ENCODE measurements at places on chromosomes 6 and 20.

DNA sequence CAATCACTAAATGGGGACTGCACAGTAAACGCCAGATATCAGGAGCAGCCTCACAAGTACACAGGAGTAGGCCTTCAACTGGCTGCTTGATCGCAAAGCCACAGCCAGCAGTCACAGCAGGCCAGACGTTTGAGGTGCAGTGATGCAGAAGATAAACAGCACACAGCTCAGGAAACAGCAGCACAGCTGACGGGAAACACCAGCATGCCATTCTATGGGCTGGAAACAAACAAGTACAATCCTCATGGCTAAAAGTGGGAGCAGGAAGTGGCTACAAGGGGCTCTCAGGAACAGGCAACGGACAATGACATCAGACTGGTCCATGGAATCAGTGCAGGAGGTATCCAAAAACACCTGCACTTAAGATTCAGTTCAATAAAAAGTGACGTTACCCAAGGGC lies 111.0 kb downstream of the DTNBP1 start:
- peak; percentile 41 for DNase-seq

- DNase-seq = no peak
These were observed 8.4 kb downstream of the FOXS1 start for GRCh38 chr20:31836853-31837608.

- DNase-seq = no peak
These were observed 113.9 kb downstream of the MBOAT1 start for GRCh38 chr6:20098267-20098876.

- no peak for DNase-seq
These were observed 8.7 kb upstream of the PLTP start for GRCh38 chr20:45920462-45921336.

DNA sequence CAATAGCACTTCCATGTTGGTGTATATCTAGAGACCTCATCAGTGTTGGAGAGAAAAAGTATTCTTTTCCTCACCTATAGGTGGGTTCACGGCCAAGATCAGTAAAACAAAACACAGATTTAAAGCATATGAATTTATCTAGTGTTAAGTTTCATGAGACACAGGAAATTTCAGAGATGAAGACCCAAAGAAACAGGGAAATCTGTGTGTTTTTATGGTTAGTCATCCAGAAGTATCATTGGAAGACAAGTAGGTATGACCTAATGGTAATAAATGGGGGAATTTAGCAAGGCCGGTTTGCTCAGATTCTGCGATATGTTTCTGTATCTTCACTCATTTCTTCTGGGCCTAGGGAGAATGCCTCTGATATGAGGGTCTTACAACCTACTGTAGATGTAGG lies 419.6 kb upstream of the MARCKS start:
- DNase-seq = no peak

- DNase-seq = no peak
These were observed 10.4 kb upstream of the NT5DC1 start for GRCh38 chr6:116090251-116090650.

DNA sequence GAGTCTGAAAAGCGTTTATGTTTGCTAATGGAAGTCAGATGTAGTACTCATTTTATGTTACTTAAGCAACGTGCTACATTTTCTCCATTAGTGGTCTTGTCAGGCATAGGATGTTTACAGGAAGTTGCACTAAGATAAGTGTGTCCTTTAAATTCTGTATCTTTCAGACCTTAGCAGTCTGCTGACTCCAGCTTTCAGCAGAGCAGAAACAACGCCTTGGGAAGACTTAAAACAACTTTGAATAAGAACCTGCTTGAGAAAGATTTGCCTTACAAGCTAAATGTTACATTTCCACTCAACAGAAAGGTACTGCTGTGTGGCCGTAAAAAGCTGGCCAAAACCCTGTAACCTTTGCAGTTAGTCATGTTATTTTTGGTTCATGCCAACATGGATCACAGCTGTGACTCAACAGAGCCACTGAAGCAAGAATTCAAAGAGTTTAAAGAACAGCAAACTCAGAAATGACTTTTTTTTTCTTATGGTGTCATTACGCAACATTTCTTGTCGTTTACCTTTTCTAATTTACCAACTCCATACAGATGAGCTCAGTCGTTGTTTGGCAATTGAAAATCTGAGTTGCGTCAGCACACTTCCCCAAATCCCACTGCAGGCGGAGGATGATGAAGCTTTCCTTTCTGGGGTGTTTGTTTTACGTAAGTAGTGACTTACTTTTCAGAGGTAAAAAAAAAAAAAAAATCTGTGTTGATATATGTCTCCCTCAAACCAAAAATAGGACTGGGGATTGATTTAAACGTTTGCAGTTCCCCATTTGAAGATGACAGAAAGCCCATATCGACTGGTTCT lies 27.9 kb upstream of the BMP6 start:
- DNase-seq = no peak

DNA sequence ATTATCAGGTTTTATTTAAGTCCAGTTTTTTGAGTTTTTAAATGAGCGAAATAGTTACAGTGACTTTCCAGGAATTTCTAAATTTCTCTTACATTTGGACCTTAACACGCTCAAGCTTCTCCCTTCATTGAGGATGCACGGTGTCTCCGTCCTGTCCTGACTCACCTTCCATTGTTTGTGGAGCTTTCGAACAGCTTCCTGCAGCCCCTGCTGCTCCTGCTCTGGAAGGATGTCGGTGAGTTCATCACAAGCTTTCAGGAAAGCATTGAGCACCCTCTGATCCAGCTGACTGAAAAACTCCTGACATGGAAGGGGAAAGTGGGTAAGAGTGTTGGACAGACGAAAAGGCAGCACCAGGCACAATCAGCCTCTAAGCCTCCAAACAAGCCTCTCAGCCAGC lies 183.7 kb downstream of the SYNE1 start:
- DNase-seq = no peak
